Left ventricle myocardium inferior (tissue), 1 donor: ENCODE measurements at places on chromosomes 2 and 18.

DNA sequence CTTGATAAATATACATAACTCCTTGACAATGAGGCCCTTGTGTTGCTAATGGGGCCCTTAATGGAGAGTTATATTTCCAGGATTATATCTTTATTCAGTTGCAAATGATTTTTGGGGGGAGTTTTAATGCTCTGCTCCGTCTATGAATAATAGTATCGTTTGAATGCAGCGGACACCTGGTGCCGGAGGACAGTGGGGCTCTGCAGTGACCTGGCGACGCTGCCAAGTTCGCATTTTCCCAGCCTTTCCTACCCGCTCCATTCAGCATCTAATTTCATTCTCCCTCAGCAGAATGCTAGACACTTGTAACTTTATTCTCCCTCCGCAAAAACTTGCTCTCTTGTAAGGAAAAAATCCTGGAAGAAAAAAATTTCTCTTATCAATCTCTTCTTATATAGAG, 257.6 kb upstream of the SALL3 start:
- DNase-seq: no peak

DNA sequence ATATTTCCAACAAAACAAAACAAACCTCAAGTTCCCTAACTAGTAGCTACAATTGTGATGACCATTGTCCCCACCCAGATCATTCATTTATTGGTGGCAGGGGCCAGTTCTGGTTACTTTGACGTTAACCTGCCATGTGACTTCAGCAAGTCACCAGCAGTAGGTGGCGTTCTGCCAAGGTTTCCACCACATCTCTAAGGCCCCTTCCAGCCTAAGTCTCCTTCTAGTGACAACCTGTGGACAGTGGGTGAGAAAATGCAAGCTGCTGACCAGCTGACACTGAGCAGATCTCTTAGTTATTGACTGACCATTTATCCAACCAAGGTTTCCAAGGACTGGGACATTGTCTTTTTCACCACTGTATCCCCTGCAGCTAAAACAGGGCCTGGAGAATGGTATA, 98.4 kb downstream of the GPR39 start:
- DNase-seq: no peak

DNA sequence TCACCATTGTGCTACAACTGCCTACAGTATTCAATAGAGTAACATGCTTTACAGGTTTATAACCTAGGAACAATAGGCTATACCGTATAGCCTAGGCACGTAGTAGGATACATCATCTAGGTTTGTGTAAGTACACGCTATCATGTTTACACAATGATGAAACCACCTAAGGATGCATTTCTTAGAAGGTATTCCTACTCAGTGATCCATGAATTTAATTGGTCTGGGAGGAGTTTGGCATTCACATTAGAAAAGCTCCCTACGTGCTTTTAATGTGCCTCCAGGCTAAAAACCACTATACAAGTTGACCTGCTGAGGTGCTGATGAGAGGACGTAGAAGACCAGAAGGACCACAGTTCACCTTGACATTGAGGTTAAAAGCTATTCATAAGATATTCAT, 154.5 kb upstream of the LRRTM1 start:
- no peak for DNase-seq

GRCh38 chr2:219274361-219274921, 4.7 kb upstream of the DNAJB2 start:
- DNase-seq: no peak

DNA sequence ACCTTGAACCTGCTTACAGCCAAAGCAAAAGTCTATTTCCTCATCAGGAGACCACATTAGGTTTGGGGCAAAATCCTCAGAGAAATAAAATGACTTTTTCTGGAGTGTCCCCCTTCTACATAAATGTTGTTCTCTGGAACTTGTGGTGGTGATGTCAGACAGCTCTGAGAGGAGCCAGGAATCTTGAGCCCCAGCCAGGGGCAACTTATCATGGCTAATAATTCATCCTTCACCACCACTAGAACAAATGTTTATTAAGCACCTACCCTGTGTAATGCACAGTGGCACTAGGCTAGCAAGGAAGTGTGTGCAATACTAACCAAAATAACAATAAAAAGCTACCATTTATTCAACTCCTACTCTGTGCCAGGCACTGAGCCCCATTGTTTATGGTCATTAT, 9.0 kb upstream of the BMP10 start:
- DNase-seq: no peak

- DNase-seq: no peak
Observed at GRCh38 chr18:46073474-46074331, 1.6 kb upstream of the PSTPIP2 start.

DNA sequence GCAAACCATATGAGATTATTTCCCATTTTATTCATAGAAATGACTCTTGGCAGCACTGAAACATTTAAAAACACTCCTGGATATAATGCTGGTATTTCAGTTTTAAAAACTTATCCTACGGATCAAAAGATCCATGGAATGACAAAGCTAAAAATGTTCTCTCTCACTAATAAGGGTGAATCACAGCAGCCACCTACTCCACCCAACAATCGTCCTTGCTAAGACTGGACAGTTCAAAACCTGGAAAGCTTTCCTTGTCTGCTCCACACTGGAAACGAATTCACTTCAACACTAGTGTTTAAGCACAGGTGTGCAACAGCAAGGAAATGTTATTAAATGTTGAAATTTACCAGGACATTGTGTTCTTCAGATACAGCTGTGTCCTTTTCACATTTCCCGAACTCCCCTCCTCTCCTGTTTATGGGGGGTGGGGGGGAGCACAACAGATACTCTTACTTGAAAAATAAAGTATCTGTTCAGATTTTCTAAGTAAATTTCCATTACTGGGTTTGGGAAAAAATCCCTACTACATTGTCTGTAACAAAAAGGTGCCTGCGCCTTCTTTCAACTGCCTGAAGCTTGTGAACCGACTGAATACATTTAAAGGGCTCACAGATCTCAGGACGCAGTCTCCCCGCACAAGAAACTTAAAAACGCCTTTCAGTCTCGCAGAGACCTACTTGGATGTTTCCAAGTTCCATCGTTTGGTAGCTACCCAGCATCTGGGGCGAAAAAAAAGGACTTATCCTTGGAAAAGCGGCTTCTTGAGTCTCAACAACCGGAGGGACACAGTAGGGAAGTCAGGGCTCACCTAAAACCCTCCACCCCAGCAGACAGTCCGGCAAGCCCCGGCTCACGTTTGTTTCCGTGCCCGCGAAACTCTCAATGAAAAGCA, 1.3 kb downstream of the YWHAQ start:
- no peak for DNase-seq

DNA sequence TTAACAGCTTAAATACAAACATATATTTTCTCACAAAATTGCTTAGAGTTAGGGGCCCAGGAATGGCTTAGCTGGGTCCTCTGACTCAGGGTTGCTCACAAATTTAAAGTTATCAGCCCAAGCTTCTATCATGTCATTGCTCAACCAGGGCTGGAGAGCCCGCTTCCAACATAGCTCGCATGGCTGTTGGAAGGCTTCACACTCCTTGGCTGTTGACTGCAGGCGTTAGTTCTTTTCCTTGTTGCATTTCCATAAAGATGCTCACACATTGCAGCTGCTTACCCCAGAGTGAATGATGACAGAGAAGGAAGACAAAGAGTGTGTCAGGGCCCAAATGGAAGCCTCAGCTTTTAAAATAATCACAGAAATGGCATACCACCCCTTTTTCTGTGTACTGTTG, 62.9 kb upstream of the TFPI start:
- no peak for DNase-seq

DNA sequence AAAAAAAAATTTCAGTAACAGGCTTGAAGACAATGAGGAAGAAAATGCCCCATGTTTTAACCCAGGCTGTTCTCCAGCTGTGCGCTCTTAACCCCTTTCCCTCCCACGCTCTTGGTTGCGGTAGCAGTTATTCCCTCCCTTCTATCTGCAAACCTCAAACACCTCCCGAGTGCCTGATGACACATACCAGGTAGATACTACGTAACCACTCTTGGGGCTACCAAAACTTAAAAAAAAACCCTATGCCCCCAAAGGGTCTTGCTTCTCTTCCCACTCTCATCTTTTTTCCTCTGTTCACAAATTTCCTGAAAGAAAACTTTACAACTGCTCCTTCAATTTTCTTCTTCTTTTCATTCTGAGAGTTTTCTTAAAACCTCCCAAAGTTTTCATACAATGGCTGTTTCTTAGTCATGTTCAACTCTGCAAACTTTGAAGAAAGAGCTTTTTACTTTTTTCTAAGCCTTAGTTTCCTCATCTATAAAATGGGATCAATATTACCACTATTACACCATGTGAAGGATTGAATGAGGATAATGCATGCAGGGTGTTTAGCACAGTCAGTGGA, 4.9 kb upstream of the DRC1 start:
- DNase-seq: no peak
